ENCODE measurements at places on chromosomes 16 and 17. TPM values are rescaled to one million over a fixed set of nuclear protein-coding genes. Genes with fewer than 3 reads are reported as not detected.

Gene HBA2
- total RNA-seq: 3,226 TPM

Gene ZSCAN10
- total RNA-seq: not detected

Gene PPP1R9B
- 24.2 TPM for total RNA-seq

Gene KRTAP4-3
- total RNA-seq: not detected

Gene DPH1
- 21.6 TPM for total RNA-seq

Gene GP1BA
- total RNA-seq: not detected

Gene ITGAX
- total RNA-seq: 0.78 TPM

Gene HIC1
- total RNA-seq: 15.5 TPM

Gene CACNG1
- total RNA-seq: not detected

Gene BHLHA9
- total RNA-seq: not detected

Gene PARD6A
- 5.6 TPM for total RNA-seq

Gene PNPO
- 35.4 TPM for total RNA-seq

Gene KRTAP3-1
- total RNA-seq: not detected

Gene DDX42
- 39.9 TPM for total RNA-seq

Gene KRTAP9-8
- total RNA-seq: not detected

Gene NOD2
- total RNA-seq: 0.44 TPM

Gene CBX2
- total RNA-seq: 1.7 TPM

Gene CASKIN2
- 18.3 TPM for total RNA-seq

Gene CACNG3
- total RNA-seq: not detected

Gene PPY
- total RNA-seq: not detected

Gene DUS2
- total RNA-seq: 4.9 TPM

Gene RNF43
- 5.5 TPM for total RNA-seq

Gene TBC1D28
- total RNA-seq: not detected

Gene ZPBP2
- total RNA-seq: not detected

Gene RRN3
- total RNA-seq: 16.9 TPM

Gene C16orf54
- 0.52 TPM for total RNA-seq

Gene C17orf107
- 1.7 TPM for total RNA-seq

Gene KRT31
- total RNA-seq: not detected

Gene PRAC1
- not detected for total RNA-seq

Gene MYH8
- not detected for total RNA-seq

Gene ASPHD1
- total RNA-seq: 1.5 TPM

Gene NPW
- total RNA-seq: not detected

Gene CACNG5
- total RNA-seq: not detected

Gene CDK5R1
- total RNA-seq: 0.75 TPM

Gene DNASE1L2
- not detected for total RNA-seq

Gene CNTROB
- total RNA-seq: 8.3 TPM

Gene ODAD4
- 0.43 TPM for total RNA-seq

Gene PPL
- 7.5 TPM for total RNA-seq

Gene ANKS4B
- total RNA-seq: not detected

Gene CISD3
- 20.0 TPM for total RNA-seq

Gene SLC7A5
- total RNA-seq: 5.8 TPM

Gene ANKRD40CL
- not detected for total RNA-seq

Gene KRTAP3-3
- not detected for total RNA-seq

Gene TLCD3B
- not detected for total RNA-seq
